Stimulated activated CD4-positive, alpha-beta T cell treated with anti-CD3 and anti-CD28 coated beads, Interleukin-15, amount 100 ng/mL, for 1 hour (primary cell): ENCODE measurements at places on chromosomes 5 and 9.

DNA sequence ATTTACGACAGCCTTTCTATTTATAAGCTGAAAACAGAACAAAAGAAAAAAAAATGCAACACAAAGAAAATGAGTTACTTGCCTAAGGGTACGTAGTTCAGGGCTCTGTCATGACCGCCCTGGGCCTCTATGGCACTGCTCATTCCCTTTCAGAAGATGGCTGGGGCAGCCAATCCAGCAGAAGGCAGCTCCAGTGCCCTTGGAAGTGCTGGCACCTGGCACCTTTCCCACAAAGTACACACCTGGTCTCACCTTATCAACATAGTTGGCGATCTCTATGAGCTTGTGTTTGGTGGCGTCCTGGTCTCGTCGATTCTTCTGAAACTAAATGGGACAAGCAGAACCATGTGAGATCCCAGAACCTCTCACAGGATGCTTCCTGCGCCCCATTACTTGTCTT, 53.2 kb downstream of the NIPAL4 start:
- no peak for DNase-seq

DNA sequence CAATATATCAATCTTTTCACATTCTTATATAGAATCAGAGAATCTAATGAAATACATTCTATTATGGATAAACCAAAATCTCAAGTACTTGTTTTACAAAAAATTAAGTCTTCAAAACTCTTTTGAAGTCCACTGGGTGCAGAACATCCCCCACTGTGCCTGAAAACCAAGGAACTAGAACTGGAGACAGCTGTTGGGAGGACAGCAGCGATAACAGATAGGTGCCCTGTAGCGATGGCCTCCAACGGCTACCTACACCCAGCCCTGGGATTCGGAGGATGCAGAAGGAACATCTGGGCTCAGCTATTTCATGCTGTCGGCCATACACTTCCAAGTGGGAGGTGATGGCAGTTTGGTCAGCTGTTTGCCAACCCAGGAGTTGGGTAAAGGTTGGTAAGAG, 129.3 kb upstream of the LHFPL2 start:
- no peak for DNase-seq

- no peak for DNase-seq
These were observed 122.5 kb downstream of the LHFPL2 start for GRCh38 chr5:78526049-78526525.

GRCh38 chr5:127076315-127077129, 3.2 kb upstream of the C5orf63 start:
- DNase-seq: no peak

DNA sequence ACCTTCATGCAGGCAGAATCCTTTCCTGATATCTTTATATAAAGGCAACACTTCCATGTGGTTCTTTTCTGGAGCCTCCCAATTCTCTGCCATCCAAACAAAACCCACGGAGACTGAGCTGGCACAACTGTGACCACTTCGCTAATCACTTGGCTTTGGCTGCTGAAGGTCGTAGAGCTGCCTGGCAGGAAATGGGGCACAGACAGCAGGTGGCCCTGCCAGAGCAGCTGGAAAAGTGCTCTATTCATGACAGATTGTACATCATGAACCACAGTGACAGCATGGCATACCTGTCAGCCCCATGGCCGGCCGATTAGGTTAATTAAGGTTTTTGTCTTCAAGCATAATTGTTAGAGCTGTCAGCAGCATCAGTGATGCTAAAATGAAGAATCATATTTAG, 141.9 kb upstream of the ANKRD55 start:
- no peak for DNase-seq

DNA sequence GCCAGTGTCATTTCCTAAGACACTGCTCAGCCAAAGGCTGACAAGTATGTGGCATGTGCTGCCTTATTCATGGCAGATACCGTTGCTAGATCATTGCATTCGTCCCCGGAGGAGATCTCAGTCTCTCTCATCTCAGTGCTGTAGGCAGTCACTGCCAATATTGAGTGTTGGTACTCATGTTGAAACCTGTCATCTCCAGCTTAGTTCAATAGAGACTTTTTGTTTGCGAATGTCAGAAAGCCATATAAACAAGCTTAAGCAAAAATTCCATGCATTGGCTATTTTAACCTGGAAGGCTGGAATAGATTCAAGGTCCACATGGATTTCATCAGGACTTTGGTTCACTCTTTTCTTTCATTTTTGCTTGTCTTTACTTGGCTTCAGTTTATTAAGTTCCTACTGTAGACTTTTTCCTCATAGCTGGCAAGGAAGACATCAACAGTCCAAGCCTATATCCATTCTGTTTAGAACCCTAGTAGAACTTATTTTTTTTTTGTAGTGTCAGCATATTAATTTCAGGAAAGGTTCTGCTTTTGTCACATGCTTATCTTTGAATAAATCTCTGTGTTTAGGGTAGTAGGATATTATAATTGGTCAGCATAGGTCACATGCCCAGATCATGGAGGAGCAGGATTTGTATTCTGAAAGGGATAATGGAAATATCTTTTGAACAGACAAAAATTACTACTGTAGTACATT, 66.8 kb downstream of the FCHO2 start:
- no peak for DNase-seq
